ENCODE measurements at places on chromosomes 12 and 14. TPM values are rescaled to one million over a fixed set of nuclear protein-coding genes. Genes with fewer than 3 reads are reported as not detected.

GRCh38 chr14:28142400-28143015 is 624.1 kb upstream of the FOXG1 start:
- DNase-seq: no peak

The BTBD7 gene
- total RNA-seq: 20.4 TPM

GRCh38 chr12:19220852-19221466 is 91.4 kb downstream of the PLEKHA5 start:
- DNase-seq: no peak

DNA sequence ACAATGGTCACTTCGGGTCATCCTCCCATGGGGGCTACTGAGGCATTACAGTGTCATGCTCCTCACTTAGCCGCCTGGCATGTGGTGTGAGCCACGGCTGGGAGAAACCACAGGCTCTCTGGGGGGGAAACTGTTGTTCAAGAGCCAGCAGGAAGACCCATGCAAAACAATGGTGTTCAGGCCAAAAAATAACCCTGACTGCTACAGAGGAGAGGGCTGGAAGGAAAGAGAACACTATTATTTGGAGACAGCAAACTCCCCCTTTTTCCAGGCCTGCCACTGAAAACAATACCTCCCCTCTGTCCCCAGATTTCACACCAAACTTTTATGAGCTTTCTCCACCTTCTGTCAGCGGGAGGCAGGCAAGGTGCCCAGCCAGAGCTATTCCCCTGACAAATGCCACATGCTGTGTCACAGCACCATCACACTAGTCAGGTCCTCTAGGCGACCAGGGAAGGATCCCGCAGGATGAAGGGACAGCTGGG is 83.7 kb downstream of the CHGA start:
- peak; percentile 28 for DNase-seq

GRCh38 chr12:67676624-67677023 is 28.1 kb downstream of the DYRK2 start:
- DNase-seq: no peak

Data from LHCN-M2 (cell line).